ENCODE measurements at places on chromosomes 5 and 9.

GRCh38 chr5:94218374-94218773 lies 400.0 kb downstream of the KIAA0825 start:
- DNase-seq: peak; percentile 89

DNA sequence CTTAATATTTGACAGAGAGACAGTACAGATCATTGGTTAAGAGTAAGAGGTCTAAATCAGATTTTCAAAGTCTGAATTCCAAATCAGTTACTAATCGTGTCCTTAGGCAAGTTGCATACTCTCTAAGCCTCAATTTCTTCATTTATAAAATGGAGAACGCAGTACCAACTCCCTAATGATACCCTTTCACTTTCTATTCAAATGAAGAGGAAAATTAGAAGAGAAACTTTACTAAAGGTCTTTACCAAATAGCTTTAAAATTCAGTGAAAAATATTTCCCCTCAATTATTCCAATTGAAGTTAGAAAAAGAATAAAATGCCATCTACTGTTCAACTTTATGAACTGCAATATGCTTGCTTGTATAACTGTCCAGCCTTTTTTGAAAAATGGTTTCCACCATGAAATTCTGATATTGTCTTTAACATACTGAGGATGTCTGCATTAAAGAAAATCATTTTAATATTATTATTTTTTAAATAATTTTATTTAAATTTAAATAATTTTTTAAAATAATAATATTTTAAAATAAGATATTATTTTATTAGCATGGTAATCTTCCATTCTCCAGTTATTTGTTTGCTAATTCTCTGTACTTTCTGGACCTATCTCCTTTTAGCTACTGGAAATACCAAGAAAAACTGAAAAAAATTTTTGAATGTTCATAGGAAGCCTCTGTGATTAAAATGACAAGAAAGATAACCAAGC lies 36.0 kb downstream of the POC5 start:
- DNase-seq: peak; percentile 57

DNA sequence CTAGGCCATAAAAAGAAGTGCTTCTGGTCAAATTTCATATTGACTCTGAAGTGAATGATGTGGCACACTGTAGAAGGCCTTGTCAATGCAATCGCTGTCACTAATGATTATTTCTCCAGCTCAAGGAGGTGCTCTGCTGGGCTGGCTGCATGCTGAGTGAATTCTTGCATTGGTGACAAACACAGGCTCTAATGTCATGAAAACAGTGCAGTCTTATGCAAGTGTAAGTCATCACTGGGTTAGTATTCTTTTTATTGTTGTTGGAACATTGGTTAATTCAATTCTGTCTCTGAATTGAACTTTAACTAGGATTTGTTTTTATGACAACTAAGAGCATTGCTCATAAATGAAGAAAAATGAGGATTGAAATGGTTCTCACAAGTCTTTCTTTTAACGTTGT lies 57.3 kb upstream of the CD180 start:
- DNase-seq: no peak

- no peak for DNase-seq
These were observed 100.6 kb downstream of the ICE1 start for GRCh38 chr5:5523066-5523505.

GRCh38 chr5:143771189-143771588 lies 40.8 kb upstream of the HMHB1 start:
- no peak for DNase-seq

DNA sequence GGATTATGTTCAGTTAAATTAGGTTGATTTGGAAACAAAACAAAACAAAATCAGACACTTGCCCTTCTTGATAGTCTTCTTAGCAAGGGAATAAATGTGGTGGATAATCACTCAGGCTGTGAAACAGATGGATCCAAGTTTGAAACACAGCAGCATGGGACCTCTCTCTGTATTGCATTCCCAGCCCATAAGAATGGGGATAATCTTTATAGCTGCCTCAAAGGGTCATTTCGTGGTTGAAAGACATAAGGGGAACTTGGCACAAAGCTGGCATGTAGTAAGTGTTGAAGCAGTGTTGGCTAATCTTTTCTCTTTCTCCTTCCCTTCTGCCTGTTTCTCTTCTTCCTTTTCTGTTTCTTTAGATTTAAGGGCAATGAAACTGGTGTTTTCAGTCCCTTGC lies 333.9 kb upstream of the TLE4 start:
- no peak for DNase-seq

- no peak for DNase-seq
These were observed 699.5 kb downstream of the CETN3 start for GRCh38 chr5:89710006-89710405.

DNA sequence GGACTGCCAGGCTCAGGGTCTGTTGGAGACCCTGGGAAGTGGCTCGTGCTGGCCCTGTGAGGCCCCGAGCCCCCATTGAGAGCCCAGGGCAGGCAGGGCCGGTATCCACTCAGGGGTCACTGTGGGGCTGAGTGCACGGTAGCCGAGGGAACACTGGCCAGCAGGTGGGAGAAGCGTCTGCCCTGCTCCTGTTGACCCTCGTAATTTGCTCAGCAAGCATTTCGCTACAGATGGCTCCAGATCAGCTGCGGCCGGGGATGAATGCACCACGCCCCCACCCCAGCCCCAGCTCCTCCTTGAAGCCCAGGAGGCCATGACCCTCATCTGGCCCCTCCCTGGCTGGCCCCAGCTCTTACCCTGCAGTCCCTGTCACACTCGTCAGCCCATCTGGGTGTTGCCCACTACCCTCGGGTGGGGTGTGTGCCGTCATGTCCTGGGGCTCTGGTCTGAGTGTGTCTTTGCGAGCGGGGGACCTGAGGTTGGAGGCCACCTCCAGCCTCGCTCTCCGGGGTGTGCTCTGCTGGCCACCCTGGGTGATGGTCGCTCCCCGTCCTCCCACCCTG lies 6.1 kb upstream of the NRARP start:
- no peak for DNase-seq

DNA sequence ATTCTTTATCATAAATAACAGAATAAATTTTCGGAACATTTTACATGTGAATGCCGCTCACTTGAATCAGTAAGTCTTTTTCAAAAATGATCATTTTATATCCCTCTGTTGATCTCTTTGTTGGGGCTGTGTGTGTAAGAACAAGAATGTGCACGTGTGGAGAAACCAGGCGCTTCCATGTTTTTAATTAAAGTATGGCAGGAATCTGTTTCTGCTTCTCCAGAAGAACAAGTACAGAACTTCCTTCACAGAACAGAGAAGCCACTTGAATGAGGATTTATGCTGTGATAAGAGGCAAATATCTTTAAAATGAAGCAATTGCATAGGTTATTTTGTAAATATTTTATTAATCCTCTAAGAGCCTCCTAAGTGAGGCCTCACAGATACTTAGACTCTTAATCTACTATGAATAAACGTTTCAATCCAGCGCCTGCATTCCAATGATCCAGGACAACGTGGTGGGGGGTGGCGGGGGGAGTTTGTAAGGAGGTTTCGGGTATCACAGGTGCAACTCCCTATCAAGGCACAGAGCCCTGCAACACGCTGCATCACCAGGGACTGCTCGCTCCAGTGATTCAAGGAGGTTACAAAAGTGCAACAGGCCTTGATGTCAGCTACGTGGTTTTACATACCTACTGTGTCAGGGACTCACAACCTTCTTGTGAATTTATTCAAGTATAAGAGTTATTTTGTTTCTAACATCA lies 409.2 kb downstream of the BNC2 start:
- DNase-seq: no peak

- DNase-seq: no peak
These were observed 71.3 kb downstream of the HRH2 start for GRCh38 chr5:175728885-175729828.

DNA sequence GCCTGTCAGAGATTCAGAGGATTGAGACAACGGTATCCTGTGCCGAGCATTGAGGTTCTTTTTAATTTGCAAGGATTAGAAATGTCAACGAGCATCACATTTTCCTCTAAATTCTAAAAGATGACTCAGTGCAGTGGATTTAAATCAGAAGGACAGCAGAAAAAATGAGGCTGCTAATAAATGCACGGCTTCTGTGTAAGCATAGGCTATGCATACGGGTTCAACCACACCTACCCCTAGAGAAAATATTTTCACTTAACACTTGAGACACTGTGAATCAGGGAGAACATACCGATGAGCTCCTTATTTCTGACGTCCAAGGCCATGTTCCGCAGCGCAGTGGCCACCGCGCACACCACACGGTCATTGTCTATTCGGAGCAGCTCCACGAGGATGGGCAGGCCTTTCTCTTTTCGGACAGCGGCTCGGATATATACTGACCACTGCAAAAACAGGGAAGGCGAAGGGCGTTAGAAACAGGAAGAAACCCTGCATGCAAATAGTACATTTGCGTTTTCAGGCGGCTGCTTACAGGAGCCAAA lies 321.4 kb upstream of the DAP start:
- DNase-seq: no peak

- DNase-seq: no peak
These were observed 9.8 kb upstream of the EXOC3 start for GRCh38 chr5:432928-433791.

DNA sequence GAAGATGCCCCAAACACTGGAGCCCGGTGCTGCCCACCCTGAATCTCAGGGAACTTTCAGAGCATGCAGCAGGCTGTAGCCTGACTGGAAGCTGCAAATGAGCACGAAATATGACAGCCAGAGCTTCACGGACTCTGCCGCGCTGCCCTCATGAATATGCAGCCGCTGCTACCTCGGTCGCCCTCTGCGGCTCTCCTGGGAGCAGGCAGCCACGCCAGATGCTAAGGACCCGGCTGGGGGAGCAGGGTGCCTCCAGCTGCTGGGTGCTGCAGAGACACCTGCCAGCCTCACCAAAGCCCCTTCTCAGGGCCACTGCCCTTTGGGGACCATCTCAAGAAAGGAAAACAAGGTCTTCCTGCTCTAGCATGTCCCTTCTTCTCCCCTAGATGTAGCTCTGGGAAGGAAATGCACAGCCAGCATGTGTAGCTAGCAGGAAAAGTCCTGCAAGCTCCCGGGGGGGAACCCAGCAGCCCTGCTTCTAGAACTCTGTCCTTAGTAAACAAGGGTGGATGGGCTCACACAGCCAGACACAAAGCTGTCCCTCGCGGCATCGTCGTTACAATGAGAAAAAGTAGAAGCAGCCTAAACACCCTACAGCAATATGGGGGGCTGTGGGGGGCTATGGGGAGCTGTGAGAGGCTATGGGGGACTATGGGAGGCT lies 56.8 kb upstream of the OLFM1 start:
- no peak for DNase-seq

DNA sequence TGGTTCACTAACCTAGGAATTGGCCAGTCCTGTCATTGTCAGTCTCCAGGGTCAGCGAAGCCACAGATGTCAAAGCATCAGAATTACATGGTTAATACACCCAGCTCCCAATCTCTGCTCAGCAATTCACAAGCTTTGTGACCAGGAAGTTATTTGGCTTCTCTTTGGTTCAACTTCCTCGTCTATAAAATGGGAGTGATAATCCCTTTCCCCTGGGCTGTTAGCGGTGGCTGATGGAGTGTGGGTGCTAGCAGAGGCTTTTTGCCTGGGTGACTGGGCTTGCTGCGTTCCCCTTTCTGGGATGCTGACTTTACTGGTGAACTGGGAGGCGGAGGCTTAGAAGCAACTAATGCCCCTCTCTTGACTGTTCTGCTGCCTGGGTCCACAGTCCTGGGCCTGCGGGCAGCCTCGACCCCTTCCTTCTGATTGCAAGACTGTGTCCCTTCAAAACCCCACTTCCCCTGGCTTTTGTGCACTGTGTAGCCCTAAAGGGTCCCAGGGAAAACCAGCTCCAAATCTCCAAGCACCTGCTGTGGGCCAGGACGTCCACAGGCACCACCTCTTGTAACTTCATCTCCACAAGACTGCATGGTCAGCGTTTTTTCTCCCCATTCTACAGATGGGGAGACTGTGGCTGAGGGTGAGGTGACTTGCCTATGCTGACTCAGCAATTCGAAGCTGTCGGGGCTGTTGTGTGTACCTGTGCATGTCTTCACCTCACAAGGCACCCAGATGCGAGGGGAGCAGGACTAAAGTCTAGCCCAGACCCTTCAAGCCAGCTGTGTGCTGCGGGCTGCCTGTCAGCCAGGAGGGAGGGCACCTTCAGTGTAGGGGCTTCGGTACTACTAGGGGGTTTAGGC lies 45.2 kb upstream of the NEURL1B start:
- no peak for DNase-seq

- DNase-seq: no peak
These were observed 173.7 kb downstream of the ERCC6L2 start for GRCh38 chr9:96048956-96049831.

DNA sequence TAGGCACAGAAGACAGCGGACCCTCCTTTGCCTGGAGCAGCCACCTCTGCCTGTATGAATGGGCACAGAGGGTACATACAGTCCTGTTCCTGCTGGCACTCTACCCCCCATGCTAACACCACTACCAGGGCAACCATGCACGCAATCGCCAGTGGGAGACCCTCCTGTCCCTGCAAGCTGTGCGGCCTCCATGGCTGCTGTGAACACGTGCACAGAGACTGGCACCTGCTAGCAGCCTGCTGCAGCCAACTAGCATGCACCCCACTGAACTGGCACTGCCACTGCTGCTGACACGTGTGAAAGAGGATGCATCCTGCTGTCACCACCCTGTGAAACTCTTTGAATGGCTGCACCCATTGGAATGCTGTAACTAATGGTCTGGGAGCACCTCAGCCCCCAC lies 885.2 kb upstream of the ARRDC3 start:
- DNase-seq: no peak

GRCh38 chr5:142663246-142663645 lies 22.6 kb downstream of the FGF1 start:
- no peak for DNase-seq

DNA sequence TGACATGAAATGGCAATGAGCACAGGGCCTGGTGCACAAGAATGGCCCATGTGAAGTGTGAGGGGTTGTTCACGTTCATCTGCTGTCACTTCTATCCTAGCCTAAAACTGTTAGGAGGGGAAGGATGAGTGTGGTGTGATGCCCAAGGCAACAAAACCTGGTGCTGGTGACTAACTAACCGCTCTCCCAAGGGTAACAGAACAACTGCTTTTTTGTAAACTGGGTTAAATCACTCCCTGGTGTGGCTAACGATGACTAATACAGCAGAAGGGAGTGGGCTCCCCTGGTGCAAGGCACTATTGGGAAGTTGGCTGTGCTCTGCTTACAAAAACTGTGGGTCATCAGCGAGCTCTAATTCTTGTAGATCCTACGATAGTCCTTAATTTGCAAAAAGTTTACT lies 103.2 kb upstream of the VCAN start:
- peak; percentile 53 for DNase-seq

DNA sequence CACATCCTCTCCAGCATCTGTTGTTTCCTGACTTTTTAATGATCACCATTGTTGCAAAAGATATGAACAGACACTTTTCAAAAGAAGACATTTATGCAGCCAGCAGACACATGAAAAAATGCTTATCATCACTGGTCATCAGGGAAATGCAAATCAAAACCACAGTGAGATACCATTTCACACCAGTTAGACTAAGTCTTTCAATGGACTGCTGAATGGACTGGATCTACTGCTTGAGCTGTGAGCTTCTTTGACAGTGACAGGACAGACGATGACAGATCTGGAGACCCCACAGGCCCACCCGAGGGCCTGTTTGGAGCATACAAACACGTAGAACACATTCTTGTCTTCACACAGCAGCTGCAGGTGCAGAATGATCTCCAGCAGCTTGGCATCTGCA lies 266.1 kb upstream of the RIOK2 start:
- no peak for DNase-seq
